Neural progenitor cell (in vitro differentiated cells): ENCODE measurements at places on chromosomes 16 and 17. TPM values are rescaled to one million over a fixed set of nuclear protein-coding genes. Genes with fewer than 3 reads are reported as not detected.

SP6 gene
- 0.04 and 0.65 TPM in 2 replicates for total RNA-seq

COA3 gene
- 61.2 and 74.5 TPM in 2 replicates for total RNA-seq

NTN3 gene
- total RNA-seq = 1.7 and 3.6 TPM in 2 replicates

DOC2B gene
- 0.31 and 0.34 TPM in 2 replicates for total RNA-seq

ZPBP2 gene
- not detected in 2 replicates for total RNA-seq

MYH1 gene
- total RNA-seq = not detected in 2 replicates

CRYBA1 gene
- total RNA-seq = 0.84 and 1.0 TPM in 2 replicates

NETO2 gene
- total RNA-seq = 32.0 and 37.4 TPM in 2 replicates

SDR42E2 gene
- 0.15 TPM in 1 of 2 replicates, not detected in the other for total RNA-seq

SLC16A6 gene
- 0.09 and 0.19 TPM in 2 replicates for total RNA-seq

RHOT1 gene
- total RNA-seq = 43.7 and 76.4 TPM in 2 replicates

ALOX15 gene
- 0.12 TPM in 1 of 2 replicates, not detected in the other for total RNA-seq

SLFN13 gene
- 0.31 and 0.88 TPM in 2 replicates for total RNA-seq

KRT39 gene
- total RNA-seq = not detected in 2 replicates

CACNA1G gene
- total RNA-seq = 1.6 and 4.9 TPM in 2 replicates

NOMO2 gene
- total RNA-seq = 52.2 and 56.7 TPM in 2 replicates

RTN4RL1 gene
- 3.4 and 7.2 TPM in 2 replicates for total RNA-seq

ZSCAN10 gene
- 5.4 and 16.2 TPM in 2 replicates for total RNA-seq

CES1 gene
- total RNA-seq = 0.34 TPM in 1 of 2 replicates, not detected in the other

OR4D1 gene
- 0.13 and 0.37 TPM in 2 replicates for total RNA-seq

CDRT15 gene
- total RNA-seq = not detected in 2 replicates

CTU2 gene
- total RNA-seq = 4.7 and 11.0 TPM in 2 replicates

TNFSF12 gene
- 0.75 and 2.4 TPM in 2 replicates for total RNA-seq

ANKRD40CL gene
- not detected in 2 replicates for total RNA-seq

AANAT gene
- not detected in 2 replicates for total RNA-seq

RAB11FIP3 gene
- total RNA-seq = 15.5 and 45.2 TPM in 2 replicates

PTX4 gene
- not detected in 2 replicates for total RNA-seq

POLR2C gene
- total RNA-seq = 58.4 and 97.4 TPM in 2 replicates

CD300E gene
- not detected in 2 replicates for total RNA-seq

CD300LD gene
- not detected in 2 replicates for total RNA-seq

SMARCD2 gene
- 80.7 and 100 TPM in 2 replicates for total RNA-seq

NKD1 gene
- 3.3 and 5.3 TPM in 2 replicates for total RNA-seq

TP53TG3B gene
- not detected in 2 replicates for total RNA-seq

RASL10B gene
- 4.8 and 14.5 TPM in 2 replicates for total RNA-seq

SMG6 gene
- total RNA-seq = 19.0 and 27.0 TPM in 2 replicates

SLC6A2 gene
- total RNA-seq = not detected in 2 replicates

PERCC1 gene
- total RNA-seq = 1.1 TPM in 1 of 2 replicates, not detected in the other

TNFRSF13B gene
- total RNA-seq = not detected in 2 replicates

ITGAX gene
- not detected in 2 replicates for total RNA-seq

NME4 gene
- 93.3 and 236 TPM in 2 replicates for total RNA-seq

CLEC3A gene
- not detected in 2 replicates for total RNA-seq

PHOSPHO1 gene
- 0.06 TPM in 1 of 2 replicates, not detected in the other for total RNA-seq
